MV-4-11 (cell line): ENCODE measurements at places on chromosomes 6 and 20.

- DNase-seq: peak; percentile 93
Measured at GRCh38 chr6:11727998-11728961, 50.3 kb downstream of the ADTRP start.

DNA sequence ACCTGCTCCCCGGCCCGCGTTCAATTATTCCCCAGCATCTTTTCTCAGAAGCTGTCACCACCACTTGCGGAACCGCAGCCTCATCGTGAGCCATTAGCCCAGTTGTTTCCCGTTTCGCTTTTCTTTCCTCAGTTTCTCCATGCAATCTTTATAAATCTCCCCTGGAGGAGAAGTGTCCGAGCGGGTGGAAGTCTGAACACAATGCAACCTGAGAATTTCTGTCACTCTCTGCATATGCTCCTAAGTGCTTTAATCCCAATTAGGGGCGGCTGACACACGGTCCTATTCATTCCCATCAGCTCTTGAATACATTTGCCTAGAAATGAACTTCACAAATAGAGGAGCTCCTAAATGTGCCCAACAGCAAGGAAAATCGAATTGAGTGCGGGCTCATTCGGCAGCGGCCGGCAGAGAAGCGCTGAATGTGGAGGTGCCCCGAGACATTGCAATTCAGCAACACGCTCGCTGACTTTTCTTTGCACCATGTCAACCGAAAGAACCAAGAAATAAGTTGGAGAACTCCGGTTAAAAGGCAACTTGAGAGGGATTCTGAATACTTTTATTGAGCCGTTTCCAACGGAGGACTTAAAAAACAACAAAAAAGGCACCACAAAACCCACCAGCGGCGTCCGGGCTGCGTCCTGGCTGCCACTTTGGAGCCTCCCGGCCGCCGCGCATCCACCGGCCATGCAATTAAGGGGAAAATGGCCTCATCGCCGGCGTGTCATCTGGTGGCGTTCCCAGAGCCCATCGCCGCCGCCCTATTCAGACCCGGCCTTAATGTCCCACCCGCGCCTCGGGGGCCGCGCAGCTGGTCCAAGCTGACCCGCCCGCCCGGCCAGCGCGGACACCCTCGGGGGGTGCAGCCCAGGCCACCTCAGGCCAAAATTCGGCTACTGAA is 3.9 kb upstream of the PRDM13 start:
- DNase-seq: no peak

DNA sequence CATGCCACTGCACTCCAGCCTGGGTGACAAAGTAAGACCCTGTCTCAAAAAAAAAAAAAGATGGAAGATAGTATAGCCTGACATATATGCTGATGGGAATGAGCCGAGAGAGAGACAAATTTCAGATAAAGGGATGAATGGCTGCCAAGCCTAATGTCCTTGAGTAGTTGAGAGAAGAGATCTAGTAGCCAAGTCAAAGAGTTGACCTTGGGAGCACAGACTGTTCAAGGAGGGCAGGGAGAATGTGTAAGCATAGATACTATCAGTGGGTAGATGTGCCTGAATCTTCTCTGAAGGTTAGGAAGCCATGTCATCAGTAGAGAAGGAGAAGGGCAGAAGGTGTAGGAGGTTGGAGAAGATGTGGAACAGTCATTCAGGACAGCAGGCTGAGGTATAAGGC is 20.0 kb upstream of the ABCC10 start:
- DNase-seq: no peak

DNA sequence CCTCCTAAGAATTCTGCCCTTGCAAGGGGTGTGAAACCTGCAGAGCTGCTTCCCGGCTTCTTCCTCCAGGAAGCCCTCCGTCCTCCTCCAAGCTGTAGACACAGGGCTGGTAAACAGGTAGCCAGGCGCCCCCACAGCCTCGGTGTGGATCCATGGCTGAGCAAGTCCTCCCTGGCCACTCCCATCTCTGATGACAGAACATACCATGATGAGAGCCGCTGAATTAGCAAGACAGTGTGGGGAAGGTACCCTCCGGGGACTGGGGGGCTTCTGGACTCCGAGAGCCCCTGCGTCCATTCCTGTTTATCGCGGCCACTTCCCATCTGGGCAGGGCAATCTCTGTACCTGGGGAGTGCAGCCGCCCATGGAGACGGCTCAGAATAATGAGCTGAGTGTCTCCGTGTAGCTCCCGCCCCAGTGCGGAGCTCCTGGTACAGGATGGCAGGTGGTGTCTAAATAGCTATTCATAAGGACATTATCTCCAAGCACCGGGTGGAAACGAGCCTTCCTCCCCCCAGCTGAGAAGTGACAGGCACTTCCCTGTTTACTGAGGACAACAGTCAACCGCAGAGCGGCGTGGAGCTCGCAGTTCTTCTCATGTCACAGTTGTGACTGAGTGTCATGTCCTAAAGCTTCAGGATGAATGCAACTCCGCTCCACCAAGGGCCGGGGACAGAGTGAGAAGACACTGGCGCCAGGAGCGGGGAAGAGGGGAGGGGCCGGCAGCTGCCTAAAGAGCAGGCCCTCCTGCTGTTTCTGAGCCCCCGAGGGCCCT is 22.7 kb upstream of the NTSR1 start:
- DNase-seq: peak; percentile 92

DNA sequence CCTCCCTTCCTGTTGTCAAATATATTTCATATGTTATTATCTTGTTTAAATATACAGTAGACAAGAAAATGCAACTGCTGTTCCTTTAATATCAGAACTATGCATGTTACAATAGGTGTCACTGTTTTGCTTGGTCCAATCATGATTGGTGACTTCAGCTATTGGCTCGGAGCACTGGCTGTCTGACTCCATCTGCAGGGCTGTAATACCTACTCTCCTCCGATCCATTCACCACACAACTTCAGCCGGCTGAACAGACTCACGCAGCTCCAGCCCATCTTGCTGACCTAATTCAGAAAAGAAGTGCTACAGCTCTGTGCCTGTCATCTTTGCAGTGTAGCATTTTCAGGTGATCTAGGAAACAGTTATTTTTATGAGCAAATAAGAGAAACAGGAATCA is at the start of gene BTBD3:
Gene BTBD3 (plus strand): TSS at position 231 of the 400 bp plus-strand sequence. CDS start 383 bp downstream, outside the sequence.
- no peak for DNase-seq

- DNase-seq: no peak
Measured at GRCh38 chr20:41072915-41073314, 44.3 kb downstream of the TOP1 start.

GRCh38 chr6:106377061-106377540 is 16.6 kb downstream of the CRYBG1 start:
- DNase-seq: peak; percentile 27

DNA sequence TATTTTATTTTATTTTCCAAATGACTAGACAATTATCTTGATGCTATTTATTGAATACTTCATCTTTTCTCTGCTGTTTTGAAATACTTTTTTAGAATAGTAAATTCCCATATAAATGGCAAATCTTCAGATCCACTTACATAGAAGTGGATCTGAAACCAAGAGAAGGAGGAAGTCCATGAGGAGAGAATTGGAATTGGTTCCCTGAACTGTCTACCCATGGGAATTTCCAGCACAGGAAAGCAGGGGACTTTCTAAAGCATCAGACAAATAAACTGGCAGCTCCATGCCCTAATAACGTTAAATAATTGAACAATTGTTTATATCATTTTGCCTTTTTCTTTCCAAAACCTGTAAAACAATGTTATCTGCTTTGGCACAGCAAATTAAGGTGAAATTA is 47.1 kb upstream of the PNRC1 start:
- no peak for DNase-seq

DNA sequence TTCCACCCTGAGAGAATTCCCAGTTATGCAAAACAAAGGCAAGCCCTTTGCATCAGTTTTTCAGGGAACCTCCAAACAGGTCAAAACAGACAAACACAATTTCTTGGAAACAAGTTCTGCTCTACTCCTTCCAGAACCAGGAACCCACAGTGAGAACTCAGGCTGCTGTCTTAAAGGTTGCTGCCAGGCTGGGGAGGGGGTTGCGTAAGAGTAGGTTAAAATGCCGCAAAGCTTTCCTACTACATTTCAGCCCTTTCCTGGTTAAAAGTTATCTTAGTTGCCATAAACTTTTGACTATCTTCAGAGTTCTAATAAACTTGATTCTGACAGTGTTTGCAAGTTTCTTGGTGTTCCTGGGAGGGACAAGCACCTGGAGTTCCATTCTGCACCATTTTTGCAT is 33.8 kb downstream of the KPNA5 start:
- DNase-seq: peak; percentile 36

GRCh38 chr6:162151021-162151665 is 576.4 kb downstream of the PRKN start:
- DNase-seq: peak; percentile 64

- no peak for DNase-seq
Measured at GRCh38 chr6:168541307-168541706, 100.3 kb downstream of the SMOC2 start.

DNA sequence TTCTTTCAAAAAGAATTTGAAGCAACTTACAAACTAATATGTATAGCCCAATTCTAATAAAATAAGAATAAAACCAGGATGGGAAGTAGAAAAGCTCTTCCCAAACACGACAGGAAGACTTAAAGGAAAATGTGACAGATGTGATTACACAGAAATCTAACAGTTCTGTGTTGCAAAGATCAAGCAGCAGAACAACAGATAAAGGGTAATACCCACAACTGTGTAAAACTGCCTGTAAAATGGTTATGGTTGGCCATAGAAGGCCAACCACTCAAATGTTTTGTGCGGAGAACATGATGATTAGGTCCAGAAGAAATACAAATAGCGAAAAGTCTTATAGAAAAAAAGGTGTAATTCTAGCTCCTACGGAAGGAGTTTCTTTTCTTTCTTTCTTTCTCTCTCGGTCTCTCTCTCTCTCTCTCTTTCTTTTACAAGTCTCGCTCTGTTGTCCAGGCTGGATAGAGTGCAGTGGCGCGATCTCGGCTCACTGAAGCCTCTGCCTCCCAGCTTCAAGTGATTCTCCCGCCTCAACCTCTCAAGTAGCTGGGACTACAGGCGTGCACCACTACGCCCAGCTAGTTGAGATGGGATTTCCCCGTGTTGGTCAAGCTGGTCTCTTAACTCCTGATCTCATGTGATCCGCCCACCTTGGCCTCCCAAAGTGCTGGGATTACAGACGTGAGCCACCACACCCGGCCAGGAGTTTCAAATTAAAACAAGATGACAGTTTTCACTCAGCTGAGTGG is 128.5 kb downstream of the QRSL1 start:
- no peak for DNase-seq

- no peak for DNase-seq
Measured at GRCh38 chr6:166078294-166078693, 89.4 kb downstream of the TBXT start.

GRCh38 chr6:126886106-126886505 is 232.4 kb upstream of the RSPO3 start:
- no peak for DNase-seq

DNA sequence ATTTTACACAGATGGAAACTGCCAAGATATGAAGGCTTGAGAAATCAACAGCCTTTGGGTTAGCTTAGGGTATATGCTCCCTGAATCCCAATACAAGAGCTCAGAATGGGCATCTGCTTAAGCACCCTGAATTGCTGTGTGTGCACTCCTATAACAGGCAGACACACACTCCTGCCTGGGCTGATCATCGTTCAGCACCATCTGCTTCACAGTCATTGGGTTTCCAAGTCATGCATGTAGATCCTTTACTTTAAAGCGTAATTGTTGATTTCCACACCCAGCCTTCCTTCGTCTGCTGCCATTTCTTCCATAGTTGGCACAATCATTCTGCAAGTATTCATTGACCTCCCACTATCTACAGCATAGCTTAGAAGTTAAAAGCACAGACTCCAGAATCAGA is 263.5 kb downstream of the CBLN4 start:
- no peak for DNase-seq

GRCh38 chr20:63232235-63233060 is 3.3 kb upstream of the BIRC7 start:
- DNase-seq: no peak

GRCh38 chr20:32979201-32979998 is 24.8 kb downstream of the SUN5 start:
- DNase-seq: no peak

GRCh38 chr20:38787870-38788269 is 17.6 kb upstream of the PPP1R16B start:
- no peak for DNase-seq

- DNase-seq: no peak
Measured at GRCh38 chr6:133411757-133412156, 170.6 kb downstream of the EYA4 start.
